ENCODE measurements at places on chromosomes 6 and 20.

GRCh38 chr6:108822401-108822800 is 25.8 kb upstream of the ARMC2 start:
- no peak for DNase-seq

DNA sequence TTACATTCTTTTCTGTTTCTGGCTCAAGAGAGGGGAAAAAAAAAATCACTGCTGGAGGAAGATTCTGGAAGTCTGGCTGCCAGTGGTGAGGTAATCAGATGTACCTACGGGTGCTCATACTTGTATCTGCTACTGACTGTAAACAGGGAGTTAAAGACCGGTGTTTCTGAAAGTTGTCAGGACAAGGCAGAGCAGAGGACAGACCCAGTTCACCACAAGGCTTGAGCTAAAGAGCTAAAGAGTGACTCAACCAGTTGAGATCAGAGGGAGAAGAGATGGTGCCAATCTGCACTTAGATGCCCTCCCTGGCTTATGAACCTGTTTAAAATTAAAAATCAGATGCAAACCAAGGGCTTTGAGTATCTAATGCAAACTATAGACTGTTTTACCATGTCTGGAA is 55.4 kb downstream of the CEP162 start:
- no peak for DNase-seq

- peak; percentile 47 for DNase-seq
Observed at GRCh38 chr6:98836025-98836961, 1.9 kb downstream of the POU3F2 start.

DNA sequence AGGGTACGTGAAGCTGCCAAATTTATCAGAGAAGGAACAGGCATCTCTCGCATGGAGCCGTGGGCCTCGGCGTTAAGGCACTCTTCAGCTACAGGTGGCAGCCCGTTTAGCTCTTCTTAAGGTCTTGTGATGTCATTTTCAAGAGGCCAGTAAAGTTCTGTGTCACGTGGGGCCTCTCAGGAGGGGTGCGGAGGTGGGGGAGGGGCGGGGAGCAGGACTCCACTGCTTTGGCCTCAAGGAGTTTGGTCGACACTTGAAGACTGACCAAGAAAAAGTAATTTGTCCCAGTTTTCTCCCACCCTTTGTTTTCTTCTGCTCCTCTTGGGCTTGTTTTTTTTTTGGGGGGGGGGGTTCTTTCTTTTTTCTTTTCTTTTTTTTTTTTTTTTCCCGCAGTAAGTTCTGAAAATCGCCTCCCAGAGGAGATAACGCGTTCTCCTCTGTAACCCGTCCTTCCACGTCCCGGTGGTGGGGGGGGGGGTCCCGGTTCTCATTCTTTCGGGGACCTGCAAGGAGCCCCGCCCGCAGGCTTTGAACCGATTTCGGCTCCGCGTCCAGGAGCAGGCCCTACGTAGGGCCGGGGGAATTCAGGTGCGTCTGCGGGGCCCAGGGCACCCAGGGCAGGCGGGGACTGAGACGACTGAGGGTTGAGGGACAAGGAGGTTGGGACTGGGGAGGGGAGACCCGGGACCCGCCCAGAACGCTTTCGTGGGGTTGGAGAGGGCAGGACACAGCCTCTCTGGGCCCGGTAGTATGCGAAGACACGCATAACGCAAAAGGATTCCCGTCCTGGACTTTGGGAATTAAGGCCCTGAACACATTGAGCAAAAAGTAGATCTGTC is 26.0 kb downstream of the GPX6 start:
- DNase-seq = peak; percentile 89

DNA sequence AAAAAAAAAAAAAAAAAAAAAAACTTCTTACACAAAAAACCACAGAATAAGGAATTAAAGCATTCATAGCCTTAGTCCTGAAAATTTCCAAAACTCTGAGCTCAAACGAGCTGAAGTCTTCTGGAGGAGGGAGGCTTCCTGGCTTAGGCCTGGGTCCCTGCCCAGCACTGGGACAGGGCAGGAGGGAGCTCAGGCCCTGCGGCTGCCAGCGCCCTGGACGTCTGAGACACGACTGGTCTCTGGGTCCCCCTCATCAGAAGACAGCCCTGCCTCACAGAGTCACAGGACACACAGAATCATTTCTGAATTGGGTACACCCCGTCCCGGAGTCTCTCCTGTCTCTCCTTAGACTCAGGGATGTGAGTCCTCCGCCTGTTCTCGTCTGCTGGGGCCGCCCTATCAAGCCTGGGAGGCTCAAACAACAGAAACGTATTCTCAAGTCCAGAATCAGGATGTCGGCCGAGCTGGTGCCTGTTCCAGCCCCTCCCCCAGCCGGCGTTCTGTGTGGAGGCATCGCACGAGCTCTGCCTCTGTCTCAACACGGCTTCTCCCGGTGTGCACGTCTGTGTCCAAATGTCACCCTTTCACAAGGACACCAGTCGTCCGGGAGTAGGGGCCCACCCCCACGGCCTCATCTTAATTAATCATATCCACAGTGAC is 39.4 kb downstream of the ZBTB46 start:
- DNase-seq = no peak

DNA sequence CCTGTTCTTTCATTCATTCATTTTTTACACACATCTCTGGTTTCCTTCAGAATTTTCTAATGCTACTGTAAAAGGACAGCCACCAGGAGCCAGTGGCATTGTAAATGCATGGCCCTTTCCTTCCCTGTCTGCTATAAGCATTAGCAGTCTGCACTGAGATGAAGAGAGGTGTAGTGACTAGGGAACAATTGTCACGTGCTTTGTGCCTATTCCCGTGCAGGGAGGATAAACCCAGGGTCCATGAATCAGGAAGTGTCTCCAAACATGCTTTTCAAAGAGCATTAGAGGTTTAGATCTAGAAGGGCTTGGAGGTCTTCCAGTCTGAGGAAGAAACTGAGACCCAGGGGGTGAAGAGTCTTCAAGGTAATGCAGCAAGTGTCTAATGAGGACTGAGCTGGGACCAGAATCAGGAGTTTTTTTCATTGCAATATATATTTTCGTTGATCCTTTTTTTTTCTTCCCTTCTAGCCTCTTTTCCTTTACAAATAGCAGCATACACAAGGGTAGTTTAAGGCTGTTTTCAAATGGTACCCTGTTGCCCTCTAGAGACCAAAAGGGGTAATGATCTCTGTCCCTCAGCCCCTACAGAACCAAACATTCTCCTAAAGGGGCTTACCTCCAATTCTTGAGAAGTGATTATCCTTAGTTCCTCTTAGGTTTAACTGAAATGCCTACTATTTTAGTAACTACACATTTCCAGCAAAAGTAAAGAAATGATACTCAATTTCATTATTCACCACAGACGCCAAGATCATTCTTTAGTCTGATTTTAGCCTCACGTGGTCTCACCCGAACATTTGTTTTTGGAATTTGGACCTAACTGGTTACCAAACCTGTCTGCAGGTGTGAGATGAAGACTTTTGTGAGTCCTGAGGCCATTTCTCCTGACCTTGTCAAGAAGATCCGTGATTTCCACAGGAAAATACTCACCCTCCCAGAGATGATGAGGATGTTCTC is 6.6 kb downstream of the TRIM15 start:
- DNase-seq = peak; percentile 70

GRCh38 chr6:54011277-54011648 is 100.0 kb upstream of the MLIP start:
- no peak for DNase-seq

DNA sequence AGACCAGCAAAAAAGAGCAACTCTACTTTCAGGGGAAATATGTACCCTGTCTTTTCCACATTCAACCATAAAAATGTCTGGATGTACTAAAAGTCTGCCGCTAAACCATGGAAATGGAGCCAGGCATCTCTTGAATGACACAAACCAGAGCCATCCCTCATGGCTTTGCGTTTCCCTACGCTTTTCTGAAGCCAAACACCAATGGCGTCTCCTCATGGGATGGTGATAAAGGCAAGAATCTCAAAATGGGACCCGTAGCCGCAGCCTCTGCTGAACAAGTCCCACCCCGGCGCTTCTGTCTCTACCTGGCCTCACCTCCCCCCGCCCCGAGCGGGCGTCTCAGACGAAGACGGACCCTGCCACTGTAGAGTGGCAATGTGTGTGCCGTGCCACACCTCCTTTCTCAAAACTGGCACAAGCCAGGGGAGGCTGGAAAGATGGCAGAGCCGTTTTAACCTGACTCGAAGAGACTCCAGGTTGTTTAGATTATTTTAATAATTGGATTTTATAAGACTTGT is 80.3 kb upstream of the AFDN start:
- DNase-seq = no peak

DNA sequence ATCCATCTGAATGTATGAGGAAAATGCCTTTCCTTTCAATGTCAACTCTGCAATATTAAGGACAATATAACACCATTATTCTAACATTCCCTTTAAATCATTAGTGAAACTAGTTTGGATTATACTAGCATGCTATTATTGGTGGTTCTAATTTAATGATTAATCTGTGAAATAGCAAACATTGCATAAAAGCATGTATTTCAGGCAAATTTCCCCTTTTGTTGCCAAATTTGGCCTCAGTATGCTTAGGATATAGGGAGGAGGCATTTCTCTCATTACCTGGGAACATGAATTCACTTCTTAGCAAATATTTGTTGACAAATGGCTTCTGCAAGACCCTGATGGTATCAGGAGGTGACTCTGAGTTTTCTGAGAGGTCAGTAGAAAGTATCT is 1.6 kb downstream of the TPMT start:
- DNase-seq = no peak

- DNase-seq = peak; percentile 17
Observed at GRCh38 chr6:98678481-98678880, 155.9 kb upstream of the POU3F2 start.

DNA sequence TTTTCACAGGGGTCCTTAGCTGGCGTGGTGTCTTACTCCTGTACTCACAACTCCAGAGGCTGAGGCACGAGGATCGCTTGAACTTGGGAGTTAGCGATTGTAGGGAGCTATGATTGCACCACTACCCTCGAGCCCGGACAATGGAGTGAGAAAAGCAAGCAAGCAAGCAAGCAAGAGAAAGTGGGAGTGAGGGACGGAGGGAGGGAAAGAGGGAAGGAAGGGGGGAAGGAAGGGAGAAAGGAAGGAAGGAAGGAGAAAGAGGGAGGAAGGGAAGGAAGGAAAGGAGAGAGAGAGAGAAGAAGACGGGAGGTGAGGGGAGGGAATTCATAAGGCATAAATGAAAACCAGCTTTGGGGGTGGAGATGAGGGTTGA is 120.5 kb downstream of the TRIM27 start:
- peak; percentile 25 for DNase-seq

- DNase-seq = no peak
Observed at GRCh38 chr6:47307362-47308197, 2.1 kb downstream of the TNFRSF21 start.

- peak; percentile 55 for DNase-seq
Observed at GRCh38 chr6:133170602-133171001, 70.6 kb upstream of the EYA4 start.

DNA sequence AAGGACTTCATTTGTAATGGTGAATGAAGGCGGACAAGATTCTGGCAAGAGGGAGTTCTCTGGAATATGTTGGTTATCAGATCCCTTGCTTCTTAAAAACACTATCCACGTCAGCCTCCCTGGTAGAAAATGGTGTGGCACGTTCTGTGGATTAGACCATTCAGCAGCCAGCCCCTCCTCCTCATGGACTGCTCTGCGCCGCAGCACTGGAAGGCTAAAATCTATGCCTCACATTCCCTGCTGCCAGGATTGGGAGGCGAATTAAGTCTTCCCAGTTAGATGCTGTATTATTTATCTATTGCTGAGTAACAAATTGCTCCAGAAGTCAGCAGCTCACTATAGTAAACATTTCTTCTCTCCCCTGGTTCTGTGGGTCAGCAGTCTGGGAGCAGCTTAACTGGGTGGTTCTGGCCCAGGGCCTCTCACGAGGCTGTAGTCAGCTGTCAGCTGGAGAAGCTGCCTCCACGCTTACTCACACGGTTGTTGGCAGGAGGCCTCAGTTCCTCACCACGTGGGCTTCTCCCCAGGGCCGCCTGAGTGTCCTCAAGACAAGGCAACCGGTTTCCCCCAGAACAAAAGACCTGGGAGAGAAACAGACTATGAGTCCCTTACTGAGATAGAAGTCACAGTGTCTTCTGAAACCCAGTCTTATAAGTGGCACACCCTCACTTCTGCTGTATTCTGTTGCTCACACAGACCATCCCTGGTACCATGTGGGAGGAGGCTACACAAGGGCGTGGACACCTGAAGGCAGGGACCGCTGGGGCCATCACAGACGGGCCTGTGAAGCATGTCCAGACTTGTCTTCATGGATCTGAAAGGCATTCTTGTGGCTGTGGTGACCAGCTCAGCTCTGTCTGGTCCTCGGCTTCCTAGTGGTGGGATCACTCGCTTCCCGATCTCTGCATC is 101.0 kb downstream of the NRN1 start:
- peak; percentile 89 for DNase-seq

GRCh38 chr6:14802514-14803160 is 443.2 kb upstream of the JARID2 start:
- no peak for DNase-seq

- DNase-seq = no peak
Observed at GRCh38 chr6:47749757-47750156, 32.1 kb upstream of the OPN5 start.

DNA sequence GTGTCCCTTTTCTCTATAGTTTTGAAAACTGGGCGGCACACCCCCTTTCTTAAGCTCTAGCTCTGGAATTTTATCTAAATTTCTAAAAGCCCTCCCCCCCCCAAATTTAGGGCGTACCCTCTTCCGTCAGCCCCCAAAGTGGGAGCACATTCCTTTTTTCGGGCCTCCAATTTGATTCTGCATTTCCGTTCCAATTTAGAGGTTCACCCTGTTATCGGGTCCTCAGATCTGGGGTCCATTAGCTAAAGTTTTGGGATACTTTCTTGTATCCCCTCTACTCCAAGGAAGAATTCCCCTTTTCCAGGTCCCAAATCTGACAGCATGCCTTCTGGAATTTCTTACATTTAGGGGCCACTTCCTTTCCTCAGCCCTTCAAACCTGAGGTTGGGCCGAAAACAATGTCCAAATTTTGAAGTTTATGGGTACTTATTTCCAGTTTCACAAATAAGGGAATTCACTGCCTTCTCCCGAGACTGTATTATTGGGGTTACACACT is 796 bp downstream of the PHF20 start:
- DNase-seq = no peak

DNA sequence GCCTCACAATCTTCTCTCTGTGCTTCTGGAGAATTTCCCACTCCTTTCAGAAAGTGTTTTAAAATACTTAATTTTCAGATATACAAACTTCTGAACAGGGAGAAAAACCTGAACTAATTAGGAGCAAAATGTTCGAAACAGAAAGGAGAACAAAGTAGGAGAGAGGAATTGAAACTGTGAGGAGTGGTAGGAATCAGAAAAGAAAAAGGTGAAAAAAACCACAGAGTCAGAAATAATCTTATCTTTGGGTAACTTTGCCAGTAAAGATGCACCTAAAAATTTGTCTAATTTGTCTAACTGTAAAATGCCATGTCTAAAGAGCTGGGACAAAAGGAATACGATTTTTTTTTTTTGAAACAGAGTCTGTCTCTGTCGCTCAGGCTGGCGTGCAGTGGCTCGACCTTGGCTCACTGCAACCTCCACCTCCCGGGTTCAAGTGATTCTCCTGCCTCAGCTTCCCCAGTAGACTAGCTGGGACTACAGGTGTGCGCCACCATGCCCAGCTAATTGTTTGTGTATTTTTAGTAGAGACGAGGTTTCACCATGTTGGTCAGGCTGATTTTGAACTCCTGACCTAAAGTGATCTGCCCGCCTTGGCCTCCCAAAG is 4.7 kb upstream of the RIPOR2 start:
- DNase-seq = no peak

- no peak for DNase-seq
Observed at GRCh38 chr20:36532388-36532787, 8.9 kb upstream of the MYL9 start.

All from M059J (cell line).